Stimulated activated CD4-positive, alpha-beta T cell treated with anti-CD3 and anti-CD28 coated beads, Interleukin-2, amount 100 ng/mL, for 24 hours (primary cell): ENCODE measurements at places on chromosomes 2 and 18.

DNA sequence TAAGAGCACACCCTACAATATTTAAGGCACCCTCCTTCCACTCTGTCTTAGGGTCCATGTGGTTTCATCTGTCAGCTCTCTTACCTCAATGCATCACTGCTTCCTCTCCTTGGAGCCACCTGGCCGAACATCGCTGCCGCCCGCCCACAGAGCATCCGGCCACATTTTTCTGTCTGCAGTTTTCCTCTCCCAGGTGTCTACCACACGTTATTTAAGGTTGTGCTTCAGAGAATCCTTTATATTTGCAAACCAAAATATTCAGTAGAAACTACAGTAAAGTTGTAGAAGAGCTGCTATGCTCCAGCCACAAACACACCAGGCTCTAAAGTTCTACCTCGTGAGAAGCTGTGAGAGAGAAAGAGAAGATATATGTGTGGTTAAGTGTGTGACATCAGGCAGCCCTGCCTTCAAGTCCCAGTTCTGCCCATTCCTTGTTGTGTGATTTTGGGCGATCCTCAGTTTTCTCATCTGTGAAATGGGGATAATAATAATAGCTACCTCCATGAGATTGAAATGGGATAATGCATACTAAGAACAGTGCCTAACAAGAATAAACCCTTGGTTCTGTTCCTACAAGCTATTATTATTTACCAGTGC is 4.9 kb upstream of the STK17B start:
- DNase-seq = peak; percentile 79

- no peak for DNase-seq
These were observed 15.6 kb upstream of the FHOD3 start for GRCh38 chr18:36281936-36282335.

DNA sequence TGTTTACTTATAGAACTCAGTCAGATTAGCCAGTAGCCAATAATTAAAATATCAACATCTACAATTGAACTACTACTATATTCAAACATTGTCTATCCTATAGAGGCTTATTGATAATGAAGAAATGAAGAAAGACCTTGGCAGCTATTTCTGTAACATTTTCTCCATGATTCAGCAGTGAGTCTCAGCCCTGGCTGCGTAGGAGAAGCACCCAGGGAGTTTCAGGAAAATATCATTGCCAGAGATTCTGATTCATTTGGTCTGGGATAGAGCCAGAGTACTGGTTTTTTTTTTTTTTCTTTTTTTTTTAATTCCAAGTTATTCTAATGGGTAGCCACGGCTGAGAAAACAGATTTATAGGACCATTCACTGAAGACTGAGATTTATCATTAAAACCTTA is 404.8 kb downstream of the TXNL1 start:
- no peak for DNase-seq

GRCh38 chr2:193240752-193241151 is 1046.0 kb upstream of the TMEFF2 start:
- no peak for DNase-seq

DNA sequence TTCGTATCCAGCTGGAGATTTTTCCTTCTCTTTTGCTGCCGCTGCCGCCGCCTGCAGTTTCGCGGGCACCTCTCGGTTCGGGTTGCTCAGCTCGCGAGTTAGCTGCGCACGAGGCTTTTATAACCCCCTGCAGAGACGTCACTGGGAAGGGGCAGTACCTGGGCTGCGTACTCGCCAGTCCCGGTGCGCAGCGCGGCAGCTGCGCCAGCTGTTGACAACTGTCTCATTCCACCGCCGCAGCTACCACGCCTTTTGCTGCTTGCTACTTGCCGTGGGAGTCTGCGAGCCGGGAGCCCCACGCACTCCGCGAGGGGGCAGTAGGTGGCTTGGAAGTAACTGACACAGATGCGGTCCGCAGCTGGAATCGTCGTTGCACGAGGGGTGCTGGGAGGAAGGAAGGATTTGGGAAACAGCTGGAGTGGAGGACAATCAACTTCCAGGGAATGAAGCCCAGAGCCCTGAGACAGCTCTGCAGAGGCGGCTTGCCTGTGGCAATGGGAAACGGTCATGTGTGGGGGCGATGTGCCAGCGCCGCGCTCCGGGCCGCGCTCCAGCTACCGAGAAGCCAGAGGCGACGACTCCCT is at the start of gene TACR1:
Gene TACR1 (minus strand): TSS at position 93 of the 584 bp plus-strand sequence. CDS start 586 bp downstream, outside the sequence.
- peak; percentile 40 for DNase-seq

DNA sequence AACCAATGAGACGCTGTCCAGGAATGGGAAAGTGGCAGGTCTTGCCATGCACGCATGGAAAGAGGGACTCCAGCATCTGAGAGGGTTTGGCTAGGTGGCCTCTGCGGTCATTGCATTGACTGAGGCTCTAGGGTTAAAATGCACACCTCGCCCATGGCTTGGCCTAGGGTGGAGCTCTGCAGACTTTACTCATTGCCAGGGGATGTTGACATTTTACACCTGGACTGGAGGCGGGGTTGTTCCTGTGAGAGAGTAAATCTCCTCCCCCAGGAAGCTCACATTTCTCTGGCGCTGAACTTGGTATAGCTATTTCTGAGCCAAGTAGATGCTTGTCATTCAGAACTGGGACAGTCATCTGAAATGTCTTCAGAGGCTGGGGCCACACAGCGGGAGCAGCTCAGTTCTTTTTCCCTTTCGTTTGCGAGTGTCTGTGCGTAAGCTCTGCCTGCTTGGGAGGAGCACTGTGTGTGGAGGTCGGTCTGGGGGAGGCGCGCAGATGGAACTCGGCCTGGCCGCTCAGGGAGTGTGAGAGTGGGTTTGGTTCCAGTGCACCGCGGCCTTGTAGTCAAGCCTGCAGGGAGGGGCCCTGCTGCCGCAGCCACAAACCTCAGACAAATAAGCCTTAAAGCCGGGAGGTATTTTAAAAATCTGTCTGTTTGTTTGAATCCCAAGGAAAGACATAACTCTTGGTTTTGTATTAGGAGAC is 76.5 kb downstream of the LPIN1 start:
- no peak for DNase-seq

DNA sequence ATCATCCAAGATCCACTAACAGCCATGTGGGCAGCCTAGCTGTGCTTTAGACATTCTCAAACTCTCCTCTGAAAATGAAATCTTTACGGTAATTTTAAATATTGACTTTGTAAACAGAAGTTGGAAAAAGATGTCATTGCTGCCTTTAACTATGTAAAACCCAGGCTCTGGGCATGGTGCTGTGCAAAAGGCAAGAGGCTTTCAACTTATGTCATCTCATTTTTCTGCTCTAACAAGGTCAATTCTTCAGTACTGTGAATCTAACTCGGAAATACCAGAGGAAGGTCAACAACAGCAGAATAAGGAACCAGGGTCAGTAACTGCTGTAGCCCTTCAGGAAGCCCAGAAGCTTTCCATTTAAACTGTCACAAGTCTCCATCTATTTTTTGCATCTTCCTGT is 37.0 kb upstream of the MPP4 start:
- no peak for DNase-seq

DNA sequence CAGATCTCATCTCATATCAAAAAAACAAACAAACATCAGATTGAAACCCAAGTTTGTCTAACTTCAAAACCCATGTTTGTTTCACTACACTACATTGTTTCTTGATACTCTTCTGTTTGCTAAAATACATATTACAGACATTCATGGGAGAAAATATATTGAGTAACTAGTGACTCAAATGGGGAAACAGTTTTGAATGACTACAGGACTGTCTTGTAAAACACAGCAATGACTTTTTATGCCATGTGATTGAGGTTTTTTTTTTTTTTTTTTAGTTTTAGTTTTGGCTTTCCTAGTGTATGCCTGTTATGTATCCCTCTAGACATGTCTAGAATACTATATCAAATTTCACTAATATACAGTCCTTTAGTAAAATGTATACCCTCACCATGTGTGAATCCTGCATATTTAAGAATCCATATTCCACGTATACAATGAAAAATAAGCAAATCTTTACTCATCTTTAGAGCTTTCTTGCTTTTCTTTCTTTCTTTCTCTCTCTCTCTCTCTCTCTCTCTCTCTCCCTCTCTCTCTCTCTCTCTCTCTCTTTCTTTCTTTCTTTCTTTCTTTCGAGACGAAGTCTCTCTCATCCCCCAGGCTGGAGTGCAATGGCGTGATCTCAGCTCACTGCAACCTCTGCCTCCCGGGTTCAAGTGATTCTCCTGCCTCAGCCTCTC is 46.6 kb upstream of the SERTAD2 start:
- DNase-seq = no peak

- no peak for DNase-seq
These were observed 15.9 kb downstream of the KIDINS220 start for GRCh38 chr2:8821276-8822217.

DNA sequence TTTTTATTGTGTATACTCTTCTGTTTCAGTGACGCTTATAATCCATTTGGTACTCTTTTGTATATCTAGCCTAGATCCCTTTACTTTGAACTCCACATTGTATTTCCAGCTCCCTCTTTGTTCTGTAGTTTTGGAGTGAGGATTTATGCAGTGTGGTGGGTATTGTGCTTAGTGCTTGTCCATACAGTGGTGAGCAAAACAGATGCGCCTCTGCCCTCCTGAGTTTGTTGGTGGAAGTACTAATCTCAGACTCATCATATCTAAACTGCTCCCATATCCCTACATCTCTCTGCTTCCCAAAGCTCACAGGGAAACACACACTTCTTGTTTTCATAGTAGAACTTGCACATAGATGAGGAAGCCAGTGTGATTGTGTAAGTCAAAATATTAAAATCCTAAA is 12.1 kb downstream of the PTCD3 start:
- DNase-seq = no peak

DNA sequence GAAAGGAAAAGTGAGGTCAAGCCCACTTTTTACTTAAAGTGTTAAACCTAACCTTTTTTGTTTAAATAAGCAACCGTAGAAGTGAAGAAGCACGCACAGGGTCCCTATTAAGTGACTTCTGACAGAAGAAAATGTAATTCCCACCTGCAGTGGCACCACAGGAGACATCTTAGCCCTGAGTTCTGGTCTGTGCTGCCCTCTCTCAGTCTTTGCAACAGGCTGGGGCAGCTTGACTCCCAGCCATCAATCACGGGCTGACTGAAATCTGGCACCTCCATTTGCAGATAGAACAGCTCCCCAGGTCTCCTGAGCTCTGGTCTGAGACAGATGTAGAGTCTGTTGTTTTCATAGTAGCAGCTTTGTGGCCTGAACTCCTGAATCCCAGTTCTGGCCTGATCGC is 170.0 kb downstream of the LTBP1 start:
- no peak for DNase-seq

GRCh38 chr18:42801706-42802105 is 313.8 kb downstream of the RIT2 start:
- DNase-seq = no peak

GRCh38 chr18:32937597-32937996 is 164.8 kb upstream of the KLHL14 start:
- no peak for DNase-seq

GRCh38 chr2:169748319-169748718 is 14.7 kb downstream of the KLHL23 start:
- no peak for DNase-seq

DNA sequence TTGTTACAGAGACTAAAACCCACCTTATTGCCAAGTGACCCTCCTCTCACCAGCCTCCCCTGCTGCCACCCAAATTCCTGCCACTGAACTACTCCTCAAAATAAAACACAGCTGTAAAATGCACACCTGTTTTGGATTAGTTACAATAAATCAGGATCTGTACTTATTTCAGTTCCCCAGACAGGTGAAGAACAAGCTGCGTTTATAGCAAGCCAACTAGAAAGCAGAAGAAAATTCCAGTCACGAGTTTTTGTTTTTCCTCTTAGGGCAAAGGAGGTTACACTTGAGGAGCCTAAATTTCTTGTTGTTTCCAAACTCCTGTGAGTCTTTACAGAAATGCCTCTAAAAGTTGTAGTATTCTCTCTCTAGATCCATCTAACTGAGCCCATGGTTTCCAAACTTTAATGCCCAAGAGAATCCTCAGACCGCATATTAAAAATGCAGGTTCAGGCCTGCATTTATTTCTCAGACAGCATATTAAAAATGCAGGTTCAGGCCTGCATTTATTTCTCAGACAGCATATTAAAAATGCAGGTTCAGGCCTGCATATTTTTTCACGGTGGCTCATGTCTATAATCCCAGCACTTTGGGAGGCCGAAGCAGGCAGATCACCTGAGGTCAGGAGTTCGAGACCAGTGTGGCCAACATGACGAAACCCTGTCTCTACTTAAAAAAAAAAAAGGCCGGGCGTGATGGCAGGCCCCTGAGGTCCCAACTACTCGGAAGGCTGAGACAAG is 62.2 kb downstream of the ALPK2 start:
- DNase-seq = no peak

- DNase-seq = no peak
These were observed 24.7 kb downstream of the RND3 start for GRCh38 chr2:150462770-150463169.

GRCh38 chr18:68764016-68764415 is 33.9 kb upstream of the CCDC102B start:
- no peak for DNase-seq

DNA sequence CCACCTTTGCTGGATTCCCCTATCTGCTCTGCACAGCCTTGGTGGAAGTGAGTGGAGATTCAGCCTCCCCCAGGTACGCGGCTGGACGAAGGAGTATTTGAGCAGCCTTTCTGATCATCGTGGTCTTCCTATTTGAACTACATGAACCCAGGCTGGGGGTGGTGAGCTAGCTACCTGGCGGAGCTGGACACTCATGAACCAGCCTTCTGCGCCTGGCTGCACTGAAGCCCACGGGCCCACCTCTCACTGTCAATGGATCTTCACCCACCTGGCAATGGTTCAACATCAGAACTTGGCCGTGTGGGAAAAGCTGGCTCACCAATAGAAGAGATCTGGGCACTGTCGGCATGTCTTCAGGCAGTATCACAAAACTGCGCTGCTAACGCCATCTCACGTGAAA is 35.4 kb downstream of the ANKMY1 start:
- DNase-seq = no peak

GRCh38 chr18:35142275-35142615 is 98.6 kb upstream of the ZNF397 start:
- no peak for DNase-seq

DNA sequence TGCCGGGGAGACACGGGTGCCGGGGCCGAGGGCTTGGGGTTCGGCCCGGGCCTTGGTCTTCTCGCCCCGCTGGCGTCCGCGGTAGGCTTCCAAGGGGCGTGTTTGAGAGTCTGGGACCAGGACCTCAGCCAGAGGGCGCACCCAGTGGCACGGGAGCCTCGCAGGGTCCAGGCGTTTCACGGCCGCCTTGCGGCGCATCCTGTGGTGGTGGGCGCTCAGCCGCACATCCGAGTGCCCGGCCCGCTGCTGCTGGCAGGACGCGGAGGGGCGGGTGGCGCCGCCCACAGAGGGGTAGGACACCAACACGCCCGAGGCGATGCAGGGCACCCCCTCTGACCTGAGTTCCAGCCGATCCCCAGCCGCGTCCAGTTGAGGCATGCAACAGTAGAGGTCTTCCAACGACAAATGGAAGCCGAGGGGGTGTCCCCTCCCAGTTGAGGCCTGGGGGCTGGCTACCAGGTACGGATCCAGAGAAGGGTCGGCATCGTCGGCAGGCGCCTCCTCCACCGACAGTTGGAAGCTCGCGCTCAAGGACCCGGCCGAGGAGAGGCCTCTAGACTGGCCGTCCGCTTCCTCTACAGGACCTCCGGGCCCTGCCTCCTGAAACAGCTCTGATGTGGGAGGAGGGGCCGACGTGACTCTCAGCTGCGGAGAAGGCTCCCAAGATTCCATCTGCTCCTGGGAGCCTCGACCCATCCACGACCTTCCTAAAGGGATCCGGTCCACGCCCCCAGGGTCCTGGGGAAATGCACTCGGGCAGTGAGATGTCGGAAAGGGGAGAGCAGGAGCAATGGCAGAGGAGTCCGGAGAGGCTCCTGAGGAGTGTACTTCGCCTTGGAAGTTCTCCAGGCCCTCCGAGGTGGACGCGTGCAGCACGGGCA is 6.3 kb downstream of the C2orf81 start:
- DNase-seq = peak; percentile 32

GRCh38 chr2:160472839-160473251 is 20.8 kb downstream of the RBMS1 start:
- no peak for DNase-seq
